ENCODE measurements at places on chromosomes 1 and 21. TPM values are rescaled to one million over a fixed set of nuclear protein-coding genes. Genes with fewer than 3 reads are reported as not detected.

Gene TDRD10
- not detected for total RNA-seq

DNA sequence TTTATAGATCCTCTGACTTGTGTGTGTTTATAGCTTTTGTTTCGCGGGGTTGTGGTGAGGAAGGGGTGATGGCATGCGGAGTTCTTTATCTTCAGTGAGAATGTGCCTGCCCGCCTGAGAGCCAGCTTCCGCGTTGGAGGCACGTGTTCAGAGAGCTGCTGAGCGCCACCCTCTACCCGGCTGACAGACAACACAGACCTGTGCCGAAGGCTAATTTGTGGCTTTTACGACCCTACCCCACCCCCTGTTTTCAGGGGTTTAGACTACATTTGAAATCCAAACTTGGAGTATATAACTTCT lies 14.4 kb upstream of the CD101 start:
- DNase-seq, result no peak

- no peak for DNase-seq
Observed at GRCh38 chr1:8120693-8121260, 94.7 kb upstream of the ERRFI1 start.

Gene ETV3L
- total RNA-seq, result not detected

- no peak for DNase-seq
Observed at GRCh38 chr21:45147473-45148315, 73.3 kb downstream of the ADARB1 start.

Gene ESPN
- 22.2 TPM for total RNA-seq

Gene SYT2
- not detected for total RNA-seq

Gene VASH2
- 3.4 TPM for total RNA-seq

GRCh38 chr1:21707086-21707840 lies 38.1 kb upstream of the RAP1GAP start:
- DNase-seq, result no peak

DNA sequence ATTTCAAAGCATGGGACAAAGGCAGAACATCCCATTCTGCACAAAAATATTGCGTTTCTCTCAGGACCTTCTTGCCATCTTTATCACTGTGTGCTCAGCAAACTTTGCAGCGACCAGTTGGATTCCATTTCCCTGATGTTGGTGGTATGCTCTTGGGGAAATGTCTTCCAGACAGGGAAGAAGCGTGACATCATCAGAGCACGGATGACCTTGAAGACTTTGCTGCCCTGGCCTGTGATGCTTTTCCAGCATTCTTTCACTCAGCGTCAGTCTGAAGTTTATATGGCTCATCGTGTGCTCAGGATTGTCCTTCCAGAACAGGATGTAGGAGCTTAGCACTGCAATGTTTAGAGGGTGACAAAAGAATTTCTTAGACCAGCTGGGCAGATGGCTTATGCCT lies 131.4 kb upstream of the F3 start:
- no peak for DNase-seq

DNA sequence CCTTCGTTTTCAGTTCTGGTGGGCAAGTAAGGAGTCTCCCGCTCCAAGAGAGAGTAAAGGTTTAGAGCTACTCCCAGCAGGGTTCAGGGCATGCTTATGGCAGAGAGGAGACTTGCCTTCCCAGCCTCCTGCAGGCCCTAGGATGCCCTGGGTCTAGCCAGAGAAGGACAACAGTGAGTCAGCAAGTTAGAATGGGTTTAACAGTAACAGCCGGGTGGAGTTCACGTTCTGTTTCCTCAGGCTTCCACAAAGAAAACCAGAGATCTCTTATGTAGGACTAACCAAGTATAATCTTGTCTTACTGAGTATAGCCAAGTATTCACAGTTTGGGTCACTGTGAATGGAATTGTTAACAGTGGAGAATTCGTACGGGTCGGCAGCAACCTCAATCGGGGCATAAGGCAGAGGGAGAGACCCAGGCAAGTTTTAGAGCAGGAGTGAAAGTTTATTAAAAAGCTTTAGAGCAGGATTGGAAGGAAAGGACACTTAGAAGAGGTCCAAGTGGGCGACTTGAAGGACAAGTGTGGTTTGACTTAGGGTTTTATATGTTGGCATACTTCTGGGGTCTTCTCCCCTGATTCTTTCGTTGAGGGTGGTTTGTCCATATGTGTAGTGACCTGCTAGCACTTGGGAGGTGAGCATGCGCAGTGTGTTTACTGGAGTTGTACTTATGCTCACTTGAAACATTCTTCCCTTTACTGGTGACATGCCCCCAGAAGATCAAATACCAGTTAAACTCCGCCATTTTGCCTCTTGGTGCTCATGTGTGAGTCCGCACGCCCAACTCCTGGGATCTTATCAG lies 4.5 kb downstream of the OVAAL start:
- no peak for DNase-seq

GRCh38 chr1:230285351-230285750 lies 140.8 kb downstream of the PGBD5 start:
- DNase-seq, result no peak

DNA sequence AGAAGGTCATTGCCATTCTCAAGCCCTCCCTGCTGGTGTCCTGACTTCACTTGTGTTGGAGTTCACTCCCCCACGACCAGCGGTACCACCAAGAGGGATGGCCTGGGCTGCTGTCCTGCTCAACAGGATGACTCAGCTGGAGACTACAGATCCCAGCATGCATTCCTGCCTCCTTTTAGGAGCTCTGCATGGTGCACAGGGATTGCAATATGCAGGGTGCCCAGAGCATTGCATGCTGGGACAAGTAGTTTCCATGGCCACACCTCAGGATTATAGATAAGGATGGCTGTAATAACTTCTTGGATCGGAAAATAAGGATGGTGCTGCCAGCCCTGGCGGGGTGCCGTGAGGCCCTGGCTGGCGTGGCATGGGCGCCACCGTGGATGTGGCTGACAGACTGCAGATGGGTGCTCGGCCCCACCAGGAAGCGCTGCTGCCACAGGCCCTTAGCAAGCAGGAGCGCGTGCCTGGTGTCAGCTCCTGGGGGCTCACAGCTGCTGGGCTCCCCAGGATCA lies 150.0 kb downstream of the CASZ1 start:
- no peak for DNase-seq

DNA sequence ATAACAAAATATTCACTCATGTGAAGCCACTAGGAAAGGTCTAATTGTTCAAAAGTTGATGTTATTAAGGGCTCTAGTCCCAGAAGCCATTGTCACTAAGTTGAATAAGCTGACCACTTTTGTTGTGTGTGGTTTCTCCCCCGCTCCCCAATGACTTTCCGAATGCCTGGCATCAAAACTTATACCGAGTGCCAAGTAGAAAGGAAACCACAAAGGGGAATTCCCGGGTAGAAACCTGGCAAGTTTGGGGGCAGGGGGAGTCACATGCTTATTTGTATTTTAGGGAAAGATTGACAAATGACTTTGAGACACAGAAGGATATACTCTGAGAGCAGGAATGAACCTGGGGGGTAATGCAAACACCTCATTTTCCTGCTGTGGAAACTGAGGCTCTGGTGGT lies 154.1 kb downstream of the TGFBR3 start:
- no peak for DNase-seq

Gene BEST4
- total RNA-seq, result 0.26 TPM

Gene TNFRSF1B
- 4.7 TPM for total RNA-seq

Gene ALPL
- total RNA-seq, result 3.2 TPM

GRCh38 chr21:35309316-35309715 lies 260.2 kb upstream of the RUNX1 start:
- no peak for DNase-seq

Gene TIE1
- 7.6 TPM for total RNA-seq

DNA sequence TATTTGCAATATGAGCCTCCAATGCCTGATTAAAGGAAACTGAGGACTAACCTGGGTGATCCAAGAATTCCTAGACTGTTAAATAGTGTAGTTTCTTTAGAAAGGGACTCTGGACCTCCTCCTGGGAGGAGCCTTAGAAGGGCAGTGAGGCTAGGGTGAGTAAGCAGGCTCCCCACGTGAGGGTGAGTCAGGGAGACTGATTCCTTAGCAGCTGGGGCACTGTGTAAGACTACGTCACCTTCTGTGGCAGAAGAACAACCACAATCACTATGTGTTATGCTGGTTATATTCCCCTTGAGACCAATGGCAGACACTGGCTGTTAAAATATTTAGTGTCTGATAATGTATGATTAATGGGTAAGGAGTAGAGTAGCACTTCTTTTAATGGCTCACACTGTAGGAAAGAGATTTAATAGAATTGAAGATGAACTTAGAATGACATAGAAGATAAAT lies 53.3 kb upstream of the SYT14 start:
- DNase-seq, result no peak

Gene CPLANE2
- 3.9 TPM for total RNA-seq
